ENCODE measurements at places on chromosomes 13 and 19.

DNA sequence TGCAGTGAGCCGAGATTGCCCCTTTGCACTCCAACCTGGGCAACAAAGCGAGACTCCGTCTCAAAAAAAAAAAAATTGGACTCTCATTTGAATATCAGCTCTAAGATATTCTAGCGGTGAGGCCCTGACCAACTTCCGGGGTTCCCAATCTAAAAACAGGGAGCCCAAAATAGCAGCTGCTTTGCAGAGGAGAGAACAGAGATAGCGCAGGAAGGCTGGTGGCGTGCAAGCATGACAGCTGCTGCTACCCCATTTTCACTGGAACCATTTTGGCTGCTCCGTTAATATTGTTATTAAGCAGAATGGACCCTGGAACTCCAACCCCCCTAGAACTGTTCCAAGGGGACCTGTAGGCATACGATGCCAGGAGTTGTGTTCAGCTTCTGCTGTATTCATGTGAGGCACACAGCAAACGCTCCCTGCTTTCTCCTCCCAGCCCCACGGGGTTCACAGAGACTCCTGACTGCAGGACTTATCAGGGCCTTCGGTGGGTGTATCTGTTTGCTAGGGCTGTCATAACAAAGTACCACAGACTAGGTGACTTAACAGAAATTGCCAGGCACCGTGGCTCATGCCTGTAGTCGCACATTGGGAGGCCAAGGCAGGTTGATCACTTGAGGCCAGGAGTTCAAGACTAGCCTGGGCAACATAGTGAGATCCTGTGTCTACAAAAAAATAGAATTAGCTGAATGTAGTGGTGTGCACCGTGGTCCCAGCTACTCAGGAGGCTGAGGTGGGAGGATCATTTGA is 11.5 kb downstream of the STXBP2 start:
- DNase-seq, result no peak

DNA sequence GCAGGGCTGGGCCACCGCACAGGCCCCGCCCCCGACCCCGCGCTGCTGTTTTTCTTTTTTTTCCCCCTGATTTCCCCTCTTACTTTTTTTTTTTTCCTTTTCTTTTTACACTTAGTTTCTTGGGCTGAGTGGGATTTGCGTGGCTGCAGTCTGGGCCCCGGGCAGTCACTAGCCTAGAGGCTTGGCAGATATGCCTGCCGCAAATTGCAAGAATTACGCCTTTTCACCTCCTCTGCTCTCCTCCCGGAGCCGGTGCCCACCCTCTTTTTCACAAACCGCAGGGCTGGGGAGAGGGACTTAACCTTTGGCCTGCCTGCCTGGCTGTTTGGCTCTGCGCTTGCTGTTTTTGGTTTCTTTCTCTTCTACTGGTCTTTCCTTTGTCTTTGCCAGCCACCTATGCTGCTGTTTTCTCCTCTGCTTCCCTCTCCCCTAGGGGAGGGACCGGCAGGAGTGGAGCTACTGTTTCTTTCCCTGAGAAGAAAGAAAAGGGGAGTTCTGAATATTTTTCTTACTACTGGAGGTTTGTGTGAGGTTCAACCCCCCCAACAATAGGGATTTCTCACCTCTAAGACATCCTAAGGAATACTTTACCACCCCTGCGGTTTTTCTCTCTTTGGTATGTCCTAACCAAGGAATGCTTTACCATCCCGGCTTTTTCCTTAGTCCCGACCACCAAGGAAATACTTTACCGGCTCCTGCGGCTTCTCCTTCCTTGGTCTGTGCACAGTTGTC is 11.0 kb downstream of the ZNF552 start:
- no peak for DNase-seq

DNA sequence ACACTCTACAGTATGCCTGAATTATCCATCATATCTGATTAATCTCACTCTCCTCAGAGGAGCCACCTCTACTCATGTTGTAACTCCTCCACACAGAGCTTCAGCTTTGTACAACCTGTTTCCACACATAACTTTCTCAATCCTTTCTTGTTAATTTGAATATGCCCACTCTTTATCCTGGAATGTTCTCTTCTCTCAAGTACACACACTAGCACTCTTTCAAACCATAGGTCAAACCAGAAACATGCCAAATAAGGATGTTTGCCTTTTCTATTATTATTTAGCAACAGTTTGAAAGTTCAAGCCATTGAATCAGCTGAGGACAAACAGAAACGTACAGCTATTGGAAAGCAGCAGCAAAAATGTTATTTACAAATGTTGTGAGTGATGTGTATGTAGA is 110.3 kb downstream of the MIPEP start:
- no peak for DNase-seq

- no peak for DNase-seq
These were observed 1.5 kb upstream of the TBXA2R start for GRCh38 chr19:3608079-3608641.

GRCh38 chr19:52275988-52276387 is 6.6 kb downstream of the ZNF766 start:
- DNase-seq, result no peak

GRCh38 chr19:46704379-46705076 is 12.4 kb downstream of the PRKD2 start:
- DNase-seq, result no peak

Data from GM12878 (cell line).